ENCODE measurements at places on chromosomes 1 and 21.

DNA sequence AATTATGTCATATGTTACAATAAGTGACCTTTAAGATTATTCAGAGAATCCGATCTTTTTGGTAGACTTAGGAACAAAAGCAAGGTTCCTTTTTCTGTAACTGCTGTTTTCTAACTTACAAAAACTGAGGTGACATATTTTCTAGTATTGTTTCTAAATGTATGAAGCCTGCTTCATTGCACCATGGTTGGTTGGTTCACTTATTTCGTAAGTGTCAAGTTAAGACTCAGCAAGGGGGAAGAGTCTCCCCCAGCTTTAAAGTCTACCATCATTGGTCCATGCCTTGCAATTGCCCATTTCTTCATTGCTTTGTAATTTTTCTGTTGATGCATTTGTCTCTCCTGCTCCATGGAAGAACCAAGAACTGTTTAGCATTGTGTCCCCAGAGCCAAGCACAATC lies 136.9 kb downstream of the DISC1 start:
- no peak for DNase-seq

GRCh38 chr21:35298757-35299156 lies 249.7 kb upstream of the RUNX1 start:
- DNase-seq, result peak; percentile 1

DNA sequence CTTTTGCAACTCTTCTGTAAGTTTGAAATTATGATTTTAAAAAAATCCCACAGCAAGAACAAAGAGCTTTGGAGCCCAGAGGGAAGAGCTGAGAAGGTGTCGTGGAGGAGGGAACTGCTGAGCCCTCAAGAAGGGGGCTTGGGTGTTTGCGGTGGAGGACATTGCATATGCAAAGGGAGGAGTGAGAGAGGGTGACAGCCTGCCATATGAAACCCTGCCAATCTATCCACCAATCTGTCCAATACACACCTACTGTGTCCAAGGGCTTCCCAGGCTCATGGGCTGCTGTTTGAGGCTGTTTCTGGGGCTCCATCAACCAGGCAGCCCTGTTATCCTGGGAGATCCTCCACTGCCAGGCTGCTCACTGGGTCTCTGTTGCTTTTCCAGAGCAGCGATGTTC lies 15.2 kb downstream of the WNT4 start:
- DNase-seq, result no peak

- DNase-seq, result no peak
Measured at GRCh38 chr1:118396829-118397495, 211.9 kb upstream of the SPAG17 start.

DNA sequence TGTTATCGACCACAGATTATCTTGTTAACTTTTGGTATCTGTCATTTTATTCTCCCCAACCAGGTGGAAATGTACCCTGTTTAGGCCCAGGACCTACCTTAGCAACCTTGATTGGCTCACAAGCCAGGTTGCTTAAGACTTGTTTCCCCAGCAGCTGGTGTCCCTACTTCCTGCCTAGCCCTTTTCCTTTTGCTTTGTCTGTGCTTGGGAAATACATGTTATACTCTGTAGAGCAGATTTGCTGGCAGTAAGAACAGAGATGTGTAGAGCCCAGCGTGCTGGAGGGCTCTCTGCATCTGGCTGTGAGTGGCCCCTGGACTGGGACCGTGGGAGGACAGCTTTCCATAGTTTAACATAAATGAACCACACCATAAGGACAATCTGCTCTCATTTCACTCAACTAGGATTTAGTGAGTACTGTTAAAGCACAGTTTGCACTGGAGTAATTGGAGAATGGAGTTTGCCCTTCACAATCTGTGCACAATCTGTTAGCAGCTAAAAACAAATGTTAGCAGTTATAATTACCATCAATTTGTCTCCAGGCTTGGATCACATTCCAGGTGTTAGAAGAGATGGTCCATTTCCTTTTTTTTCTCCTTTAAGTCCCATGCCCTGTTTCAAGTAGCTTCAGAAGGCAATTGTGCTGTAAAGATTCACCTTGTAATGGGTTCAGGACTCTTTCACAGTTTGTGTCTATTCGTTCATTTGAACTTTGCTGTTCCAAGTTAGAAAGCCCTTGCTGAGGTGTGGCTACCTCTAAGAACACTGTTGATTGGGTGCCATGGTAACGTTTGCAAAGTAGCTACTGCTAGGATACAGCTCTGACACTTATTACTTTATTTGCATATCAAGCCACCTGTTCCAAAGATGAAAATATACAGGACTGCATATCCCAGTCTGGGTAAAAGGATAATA lies at the start of gene APOBEC4:
APOBEC4 (minus strand) TSS at position 770 of the 915 bp plus-strand sequence. CDS start 4,535 bp downstream, outside the sequence.
- DNase-seq, result no peak

DNA sequence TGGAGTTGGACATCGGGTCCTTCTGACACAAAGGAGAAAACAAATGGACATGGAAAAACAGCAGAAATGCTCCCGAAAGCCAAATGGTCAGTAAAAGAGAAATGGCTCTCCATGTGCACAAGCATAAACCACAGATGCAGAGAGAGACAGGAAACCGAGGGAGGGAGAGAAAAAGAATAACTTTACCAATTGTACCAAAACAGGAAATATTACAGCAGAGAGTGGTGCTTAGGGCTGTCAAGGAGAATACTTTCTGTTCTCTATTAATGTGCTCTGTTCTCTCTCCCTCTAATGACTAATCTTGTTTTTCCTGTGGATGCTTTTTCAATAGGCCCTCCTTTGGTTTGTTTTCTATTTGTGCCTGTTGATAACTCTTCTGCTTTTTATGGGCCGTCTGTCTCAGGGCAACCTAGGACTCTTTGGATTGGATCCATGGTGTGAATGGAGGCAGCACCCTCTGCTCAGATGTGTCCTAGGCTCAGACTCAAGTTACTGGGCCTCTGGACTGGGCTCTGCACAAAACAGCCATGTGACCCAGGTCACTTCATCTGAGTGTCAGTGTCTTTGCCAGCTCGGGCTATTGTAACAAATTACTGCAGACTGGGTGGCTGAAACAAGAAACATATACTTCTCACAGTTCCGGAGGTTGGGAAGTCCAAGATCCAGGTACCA lies 663.0 kb downstream of the NPHP4 start:
- DNase-seq, result no peak

DNA sequence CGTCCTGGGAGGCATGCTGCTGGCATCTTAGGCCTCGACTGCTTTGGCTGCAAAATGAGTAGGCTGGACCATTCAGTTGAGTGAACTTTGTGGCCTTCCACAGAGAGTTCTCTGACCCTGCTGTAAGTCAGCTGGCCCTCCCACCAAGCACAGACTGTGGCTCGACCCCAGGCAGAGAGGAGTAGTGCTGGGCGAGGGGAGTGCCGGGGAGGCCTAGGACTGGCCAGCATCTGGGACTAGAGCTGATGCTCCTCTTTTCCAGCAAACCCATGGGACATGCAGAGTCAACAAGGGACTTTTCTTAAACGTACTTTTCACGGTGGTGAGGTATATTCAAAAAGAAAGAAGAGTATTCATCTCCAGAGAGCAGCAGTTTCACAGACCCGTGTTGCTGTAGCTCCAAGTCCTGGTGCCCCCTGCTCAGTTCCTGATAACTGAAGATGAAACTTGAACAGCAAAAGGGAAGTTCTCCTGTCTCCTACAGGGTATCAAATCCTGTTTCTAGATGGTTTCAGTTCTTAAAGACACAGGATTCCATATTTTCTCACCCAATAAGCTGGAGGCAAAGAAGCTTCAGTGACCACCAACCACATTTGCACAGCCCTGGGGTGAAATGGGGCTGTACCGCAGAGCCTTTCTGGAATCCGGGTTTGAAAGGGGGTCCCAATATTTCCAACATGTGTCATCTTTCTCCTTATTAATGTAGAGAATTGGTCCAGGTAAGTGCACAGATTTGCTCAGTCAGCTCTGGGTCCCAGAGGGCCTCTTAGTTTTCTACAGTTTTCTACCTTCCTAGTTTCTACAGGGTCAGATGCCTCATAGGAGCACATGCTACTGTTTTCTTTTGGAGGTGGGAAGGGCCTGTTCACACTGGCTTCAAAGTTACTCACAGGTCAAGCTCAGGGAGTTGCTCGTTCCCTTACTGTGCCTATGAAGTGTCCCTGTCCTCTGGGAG lies 20.9 kb downstream of the BATF3 start:
- no peak for DNase-seq

- DNase-seq, result peak; percentile 89
Measured at GRCh38 chr21:37072274-37072987, 440 bp downstream of the PIGP start.

GRCh38 chr1:241639623-241640148 lies 483 bp downstream of the CHML start:
- DNase-seq, result peak; percentile 68

GRCh38 chr1:111101854-111102642 lies 37.8 kb downstream of the DRAM2 start:
- DNase-seq, result no peak

DNA sequence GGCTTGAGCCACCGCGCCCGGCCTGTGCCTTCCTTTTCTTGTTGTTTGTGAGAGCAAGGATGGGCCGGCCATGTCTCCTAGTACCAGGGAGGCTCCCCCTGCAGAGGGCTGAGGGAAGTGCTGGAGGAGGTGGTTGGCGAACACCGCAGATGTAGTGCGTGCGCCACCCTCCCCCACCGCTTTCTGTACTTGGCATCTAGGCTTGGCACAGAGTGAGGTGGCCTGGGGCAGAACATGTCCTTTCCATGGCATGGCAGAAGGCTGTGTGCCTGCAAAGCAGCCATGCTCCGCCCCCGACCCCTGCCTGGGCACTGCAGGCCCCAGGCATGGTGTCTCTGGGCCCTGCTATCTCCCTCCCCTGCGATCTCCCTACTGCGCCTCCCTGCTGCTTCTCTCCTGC lies 30.7 kb downstream of the ALPL start:
- DNase-seq, result peak; percentile 32

DNA sequence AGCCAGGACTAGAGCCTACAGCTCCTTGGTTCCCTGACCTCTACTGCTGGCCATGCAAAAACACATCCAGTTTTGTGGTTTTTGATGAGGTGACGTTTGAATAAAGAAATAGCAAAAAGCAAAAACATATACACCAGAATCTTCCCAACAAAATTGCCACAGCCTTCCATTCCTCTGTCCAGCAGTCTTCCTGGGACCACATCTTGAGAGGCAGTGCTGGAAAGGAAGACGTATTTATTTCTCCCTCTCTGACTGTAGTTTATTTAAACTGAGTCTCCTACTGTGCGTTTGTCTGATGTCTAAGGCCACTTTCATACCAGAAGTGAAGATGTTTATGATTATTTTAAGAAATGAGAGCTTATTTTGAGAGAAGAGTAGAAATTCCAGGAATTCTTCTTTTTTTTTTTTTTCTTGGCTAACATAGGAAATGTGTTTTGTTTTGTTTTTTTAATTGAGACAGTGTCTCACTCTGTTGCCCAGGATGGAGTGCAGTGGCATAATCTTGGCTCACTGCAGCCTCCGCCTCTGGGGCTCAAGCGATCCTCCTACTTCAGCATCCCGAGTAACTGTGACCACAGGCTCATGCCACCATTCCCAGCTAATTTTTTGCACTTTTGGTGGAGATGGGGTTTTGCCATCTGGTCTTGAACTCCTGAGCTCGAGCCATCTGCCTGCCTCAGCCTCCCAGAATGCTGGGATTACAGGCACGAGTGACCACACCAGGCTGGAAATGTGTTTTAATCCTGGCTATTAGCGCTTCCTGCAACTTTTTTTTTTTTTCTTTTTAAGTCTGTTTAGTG lies 118.5 kb downstream of the ITSN1 start:
- peak; percentile 67 for DNase-seq

GRCh38 chr1:83996191-83996590 lies 2.7 kb downstream of the TTLL7 start:
- DNase-seq, result no peak

DNA sequence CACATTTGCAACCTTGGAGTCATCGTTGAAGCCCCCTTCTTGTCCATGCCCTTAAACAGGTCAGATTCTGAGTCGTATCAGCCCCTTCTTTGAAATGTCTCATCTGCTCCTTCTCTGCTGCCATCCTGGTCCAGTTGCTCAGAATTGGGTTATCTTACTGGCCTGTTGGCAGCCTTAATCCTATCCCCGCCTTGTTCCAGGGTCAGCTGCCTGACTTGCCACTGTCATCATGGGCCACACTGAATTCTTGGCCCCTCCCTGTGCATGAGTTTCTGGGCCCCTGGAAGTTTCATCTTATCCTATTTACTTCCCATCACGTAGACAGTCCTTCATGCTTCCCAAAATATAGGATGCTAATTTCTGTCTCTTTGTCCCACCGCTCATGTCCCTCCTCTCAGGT lies 23.7 kb downstream of the IRF2BP2 start:
- DNase-seq, result no peak

- DNase-seq, result no peak
Measured at GRCh38 chr1:2098839-2099785, 48.9 kb downstream of the PRKCZ start.

- no peak for DNase-seq
Measured at GRCh38 chr1:223486366-223486765, 93.2 kb downstream of the CCDC185 start.

DNA sequence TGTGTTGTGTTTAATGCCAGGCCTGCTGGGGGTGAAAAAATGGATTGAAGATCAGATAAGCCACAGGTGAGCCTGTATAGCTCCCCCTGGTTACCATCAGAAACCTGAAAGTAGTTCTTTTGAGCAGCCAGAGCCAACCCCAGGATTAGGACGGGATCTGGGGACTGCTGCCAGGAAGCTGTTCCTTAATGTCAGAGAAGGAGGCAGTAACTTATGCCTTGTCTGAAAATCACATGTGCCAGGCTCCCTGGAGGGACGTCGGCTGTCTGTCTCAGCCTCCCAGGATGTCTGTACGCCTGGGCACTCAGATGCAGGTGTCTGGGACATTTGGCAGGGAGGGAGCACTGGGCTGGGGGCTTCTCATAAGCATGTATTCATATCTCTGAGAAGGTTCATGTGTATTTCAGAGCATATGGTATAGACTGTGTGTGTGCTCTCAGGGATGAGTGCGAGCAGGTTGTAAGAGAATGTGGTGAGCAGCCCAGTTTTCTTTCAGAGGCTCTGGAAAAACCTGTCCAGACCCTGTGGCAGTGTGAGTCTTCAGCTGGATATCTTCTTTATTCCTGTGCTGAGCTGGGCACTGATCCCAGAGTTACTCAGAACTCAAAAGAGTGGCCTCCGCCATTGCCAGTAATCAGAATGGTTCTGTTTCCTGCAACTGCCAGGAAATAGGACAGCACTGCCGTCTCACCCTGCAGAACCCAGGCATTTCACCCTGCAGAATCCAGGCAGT lies 2.8 kb downstream of the FAM43B start:
- DNase-seq, result peak; percentile 70

DNA sequence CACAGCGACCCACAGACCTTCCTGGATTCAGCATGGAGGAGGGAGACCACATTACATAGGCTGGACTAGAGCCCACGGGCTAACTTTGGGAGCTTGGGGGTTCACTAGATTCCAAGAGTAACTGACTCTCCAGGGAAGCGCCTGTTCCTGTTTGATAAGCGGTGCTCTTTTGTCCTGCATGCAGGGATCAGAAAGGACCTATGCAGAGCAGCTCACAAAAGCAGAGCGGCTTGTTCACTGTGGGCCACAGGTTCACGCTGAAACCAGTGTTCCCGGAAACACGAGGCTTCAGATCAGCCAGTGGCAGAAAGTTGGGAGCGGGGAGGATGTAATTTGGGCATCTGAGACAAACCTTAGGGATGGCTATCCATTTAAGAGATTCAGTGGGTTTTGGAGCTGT lies 403.9 kb downstream of the PCP4 start:
- no peak for DNase-seq

Data from GM23248 (cell line).